ENCODE measurements at places on chromosomes 16 and 17.

DNA sequence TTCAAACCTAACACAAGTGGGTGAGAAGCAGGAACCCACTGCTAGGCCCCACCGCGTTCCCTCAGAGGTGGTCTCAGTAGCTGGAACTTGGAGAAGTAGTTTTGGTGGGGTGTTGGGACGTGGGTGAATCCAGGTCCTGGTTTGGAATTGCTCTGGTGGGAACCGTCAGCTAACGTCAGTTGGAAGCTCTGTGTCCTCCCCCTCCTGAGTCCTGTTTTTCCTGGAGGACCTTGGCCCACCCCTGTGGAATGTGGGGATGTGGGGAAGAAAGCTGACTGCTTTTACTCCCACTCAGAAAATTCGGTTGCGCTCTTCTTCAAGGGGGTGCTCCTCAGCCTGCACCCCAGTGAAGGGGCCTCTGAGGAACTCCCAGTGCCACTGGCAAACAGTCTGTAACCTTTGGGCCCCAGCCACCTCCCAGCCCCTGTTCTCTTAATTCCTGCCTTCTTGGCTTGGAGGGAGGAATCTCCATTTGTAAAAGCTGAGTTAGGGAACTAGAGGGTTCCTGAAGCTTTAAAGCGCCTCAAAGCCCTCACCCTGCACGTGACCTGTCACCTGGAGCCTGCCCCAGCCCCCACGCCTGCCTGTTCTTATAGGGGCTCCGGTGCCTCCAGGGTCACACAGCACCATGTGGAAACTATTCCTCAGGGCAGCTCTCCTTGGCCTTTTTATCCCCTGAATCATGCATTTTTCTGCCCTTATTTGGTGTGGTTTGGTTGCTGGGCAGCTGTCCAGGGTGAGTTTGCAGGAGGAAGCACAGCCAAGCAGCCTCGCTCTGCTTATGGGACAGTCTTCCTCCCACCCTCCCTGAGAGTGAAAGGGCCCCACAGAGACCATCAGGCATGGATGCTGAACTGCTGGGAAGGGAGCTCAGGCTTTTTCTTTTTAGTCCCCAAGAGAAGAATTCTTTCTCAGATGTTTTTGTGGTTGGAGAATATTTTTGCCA is 16.2 kb upstream of the NAGLU start:
- no peak for DNase-seq

DNA sequence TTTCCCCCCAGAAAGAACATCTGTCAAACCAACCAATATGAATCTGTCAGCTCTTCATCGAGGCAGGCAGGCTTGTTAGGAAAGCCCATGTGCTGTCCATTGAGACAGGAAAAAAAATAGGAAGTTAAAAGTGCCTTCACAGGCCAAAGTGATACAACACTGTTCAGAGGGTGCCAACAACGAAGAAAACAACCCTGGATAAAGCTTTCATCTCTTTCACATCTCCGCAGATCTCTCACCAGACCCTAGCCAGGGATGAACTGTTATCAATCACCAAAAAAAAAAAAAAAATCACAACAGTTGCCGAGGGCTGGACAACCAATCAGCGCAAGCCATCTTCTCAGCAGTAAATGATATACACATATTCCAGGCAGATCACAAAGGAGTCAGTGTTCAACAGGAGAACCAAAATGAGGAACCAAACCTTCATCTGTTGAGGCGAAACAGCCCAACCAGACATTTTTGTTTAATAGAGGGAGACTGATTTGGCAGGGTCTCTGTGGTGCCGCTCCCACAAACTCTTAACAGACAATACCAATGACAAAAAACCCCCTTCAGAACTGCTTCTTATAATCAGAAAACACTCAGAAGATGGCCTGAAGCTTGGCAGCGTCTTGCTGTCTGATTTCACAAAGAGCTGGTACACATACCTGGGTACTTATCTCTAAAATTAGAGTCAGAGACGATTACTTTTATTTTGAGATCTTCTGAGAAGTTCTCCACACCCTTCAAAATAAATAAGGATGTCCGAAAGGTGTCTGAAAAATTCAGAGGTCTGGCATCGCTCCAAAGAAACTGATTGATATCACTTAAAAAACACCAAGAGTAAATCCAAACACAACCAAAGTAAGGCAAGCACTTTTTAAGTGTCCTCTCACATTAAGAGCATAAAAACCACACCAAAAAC is 1.8 kb downstream of the MAP3K14 start:
- no peak for DNase-seq

GRCh38 chr17:75848523-75849278 is 4.5 kb upstream of the UNC13D start:
- DNase-seq: no peak

GRCh38 chr17:39971076-39971603 is 8.3 kb downstream of the GSDMA start:
- no peak for DNase-seq

GRCh38 chr17:2542056-2542455 is 30.4 kb upstream of the METTL16 start:
- DNase-seq: no peak

DNA sequence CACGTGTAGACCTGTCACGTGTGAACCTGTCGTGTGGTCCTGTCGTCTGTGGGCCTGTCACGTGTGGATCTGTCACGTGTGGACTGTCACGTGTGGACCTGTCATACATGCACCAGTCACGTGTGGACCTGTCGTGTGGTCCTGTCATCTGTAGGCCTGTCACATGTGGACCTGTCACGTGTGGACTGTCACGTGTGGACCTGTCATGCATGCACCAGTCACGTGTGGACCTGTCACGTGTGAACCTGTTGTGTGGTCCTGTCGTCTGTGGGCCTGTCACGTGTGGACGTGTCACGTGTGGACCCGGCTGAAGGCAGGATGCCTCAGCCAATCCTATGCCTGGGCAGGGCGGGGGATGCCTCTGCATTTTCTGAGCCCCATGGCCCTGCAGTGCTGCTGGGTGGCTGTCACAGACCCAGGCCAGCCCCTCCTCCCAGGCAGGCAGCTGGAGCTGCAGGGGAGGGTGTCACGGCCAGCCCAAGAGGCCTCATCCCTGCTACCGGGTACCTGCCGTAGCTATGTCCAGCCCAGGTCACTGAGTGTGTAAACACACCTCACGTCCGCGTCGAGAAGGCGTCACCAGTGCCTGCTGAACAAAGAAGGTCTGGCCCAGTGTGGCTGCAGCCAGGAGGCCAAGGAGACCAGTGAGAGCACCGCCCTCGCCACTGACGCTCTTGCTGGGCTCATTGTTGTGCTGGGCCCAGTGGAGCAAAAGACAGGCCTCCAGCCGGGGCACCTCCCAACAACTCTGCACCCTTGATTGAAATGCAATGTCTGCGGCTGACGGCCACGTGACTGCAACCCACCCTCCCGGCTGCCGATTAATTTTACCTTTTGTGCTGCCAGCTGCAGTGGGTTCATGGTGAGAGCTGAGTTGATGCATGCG is 18.6 kb upstream of the ACSF3 start:
- DNase-seq: no peak

GRCh38 chr17:21176773-21177395 is 37.1 kb downstream of the TMEM11 start:
- no peak for DNase-seq

DNA sequence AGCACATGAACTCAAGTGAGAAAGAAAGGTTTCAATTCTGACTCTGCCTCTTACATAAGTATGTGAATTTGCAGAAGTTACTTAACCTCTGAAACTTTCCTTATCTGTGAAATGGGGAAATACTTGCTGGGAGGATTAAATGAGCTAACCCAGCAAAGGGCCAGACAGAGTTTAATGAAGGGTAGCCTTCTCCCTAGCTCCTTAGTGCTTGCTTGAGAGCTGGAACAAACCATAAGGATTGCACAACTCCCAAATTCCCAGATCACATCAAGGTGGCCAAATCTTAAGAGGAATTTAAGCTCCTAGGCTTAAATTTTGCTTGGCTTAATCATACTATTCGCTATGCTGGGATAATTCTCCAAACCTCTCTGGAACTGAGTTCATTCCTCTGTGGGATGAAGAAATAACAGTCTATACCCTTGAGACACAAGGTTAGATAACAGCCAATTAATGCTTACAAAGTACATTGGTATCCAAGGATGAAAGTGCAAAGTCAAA is 11.8 kb upstream of the WSB1 start:
- DNase-seq: no peak

DNA sequence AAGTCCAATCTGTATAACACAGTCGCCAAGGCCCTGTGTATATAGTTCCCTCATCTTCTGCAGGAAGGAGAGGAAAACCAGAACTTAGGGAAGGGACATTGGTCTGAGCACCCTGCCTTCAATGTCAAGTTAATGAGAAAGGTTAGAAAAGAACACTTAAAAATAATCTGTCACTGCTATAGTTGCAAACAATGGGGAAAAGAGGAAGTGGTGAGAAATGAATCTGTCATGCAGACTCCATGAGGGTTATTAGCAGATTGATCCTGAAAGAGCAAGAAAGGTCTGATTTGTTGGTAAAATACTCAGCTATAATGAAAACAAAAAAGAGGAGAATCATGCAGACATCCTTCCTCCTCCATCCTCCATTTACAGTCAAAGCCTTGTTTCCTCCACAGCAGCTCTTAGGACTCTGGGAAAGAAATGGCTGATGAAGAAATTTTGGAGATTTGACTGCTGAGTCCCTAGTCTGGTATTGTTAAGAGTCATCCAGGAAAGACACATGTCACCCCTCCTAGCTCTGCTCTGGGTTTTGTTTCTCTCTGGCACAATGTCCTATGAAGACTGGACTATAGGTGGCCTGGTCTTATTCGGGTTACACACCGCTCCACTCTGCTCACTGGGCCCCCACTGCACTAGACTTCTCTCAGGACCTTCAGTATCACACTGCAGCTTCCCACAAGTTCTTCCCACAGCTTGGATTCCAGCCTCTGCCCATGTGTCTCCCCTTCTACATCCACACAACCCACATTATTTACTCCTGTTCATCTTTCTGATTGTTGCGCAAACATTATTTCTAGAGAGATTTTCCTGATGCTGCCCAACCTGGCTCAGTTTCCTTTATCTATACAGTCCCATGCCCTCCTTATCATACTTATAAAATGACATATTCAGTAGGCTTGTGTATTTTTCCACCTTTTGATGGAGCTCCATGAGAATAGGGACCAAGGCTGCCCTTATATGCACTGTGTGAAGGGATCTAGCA is 56.5 kb upstream of the XYLT1 start:
- DNase-seq: no peak
